ENCODE measurements at places on chromosomes 6 and 20.

DNA sequence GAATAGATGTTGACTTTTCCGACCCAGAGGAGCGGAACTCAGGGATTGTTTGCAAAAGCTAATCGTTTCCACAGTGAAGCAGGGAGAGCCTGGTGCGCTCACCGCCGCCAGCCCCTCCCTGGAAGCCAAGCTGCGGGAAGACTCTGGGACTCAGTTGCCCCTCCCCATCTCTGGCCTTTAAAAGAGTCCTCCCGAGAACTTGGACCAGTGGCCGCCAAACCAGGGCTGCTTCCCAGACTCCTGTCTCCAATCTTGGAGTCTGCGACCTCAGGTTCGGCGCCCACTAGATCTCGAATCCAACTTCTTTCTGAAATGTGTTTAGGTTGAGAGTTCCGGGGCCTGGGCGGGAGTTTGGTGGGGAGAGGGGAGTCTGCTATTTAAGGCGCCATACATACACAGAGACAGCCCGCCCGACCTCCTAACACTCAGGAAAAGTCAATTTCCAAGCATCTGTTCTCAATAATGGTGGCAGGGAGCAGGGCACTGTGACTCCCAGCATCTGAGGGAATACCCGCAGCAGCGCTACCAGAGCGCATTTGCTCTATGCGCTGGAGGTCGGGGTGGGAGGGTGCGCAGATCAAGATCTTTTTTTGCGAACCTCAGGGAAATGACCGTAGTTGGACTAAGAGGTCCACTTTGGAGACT lies 800 bp upstream of the GRIK2 start:
- DNase-seq, result no peak

DNA sequence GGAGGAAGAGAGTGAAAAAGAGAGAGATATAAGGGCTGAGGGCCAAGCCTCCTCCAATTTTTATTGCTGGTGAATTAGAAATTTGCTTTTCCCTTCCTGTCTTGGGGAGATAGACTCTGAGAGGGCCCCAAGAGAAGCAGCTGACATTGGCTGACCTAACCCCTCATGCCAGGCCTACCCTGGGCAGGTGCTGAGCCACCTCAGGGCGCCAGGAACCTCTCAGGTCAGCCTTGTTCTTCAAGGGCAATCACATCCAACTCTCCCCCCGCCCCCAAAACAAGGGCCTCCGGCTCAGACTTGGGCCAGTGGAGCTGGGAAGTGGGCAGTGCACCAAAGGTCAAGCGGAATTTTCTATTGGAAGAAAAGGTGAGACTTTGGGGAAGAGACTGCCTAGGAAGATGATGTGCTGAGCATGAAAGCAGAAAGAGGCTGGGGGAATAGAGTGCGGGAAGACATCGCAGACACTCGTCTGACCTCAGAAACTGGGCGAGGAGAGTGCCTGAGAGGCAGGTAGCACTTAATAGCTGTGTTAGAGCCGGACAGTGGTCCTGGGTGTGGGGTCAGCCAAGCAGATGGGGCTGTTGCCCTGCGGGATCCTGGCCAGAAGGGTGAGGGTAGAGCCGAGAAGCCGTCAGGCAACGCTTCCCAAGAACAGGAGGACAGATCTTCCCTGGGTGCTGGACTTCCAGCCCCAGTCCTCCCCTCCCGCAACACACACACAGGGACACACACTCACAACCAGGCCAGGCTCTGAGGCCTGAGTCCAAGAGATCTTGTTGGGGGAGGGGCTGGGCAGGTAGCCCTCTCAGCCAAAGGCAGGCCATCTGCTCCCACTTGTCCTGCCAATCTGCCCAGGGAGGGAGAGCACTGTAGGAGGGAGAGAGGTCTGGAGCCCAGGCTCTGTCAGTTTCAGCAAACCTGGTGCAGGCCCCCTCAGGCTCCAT lies 3.7 kb upstream of the FASTKD5 start:
- no peak for DNase-seq

DNA sequence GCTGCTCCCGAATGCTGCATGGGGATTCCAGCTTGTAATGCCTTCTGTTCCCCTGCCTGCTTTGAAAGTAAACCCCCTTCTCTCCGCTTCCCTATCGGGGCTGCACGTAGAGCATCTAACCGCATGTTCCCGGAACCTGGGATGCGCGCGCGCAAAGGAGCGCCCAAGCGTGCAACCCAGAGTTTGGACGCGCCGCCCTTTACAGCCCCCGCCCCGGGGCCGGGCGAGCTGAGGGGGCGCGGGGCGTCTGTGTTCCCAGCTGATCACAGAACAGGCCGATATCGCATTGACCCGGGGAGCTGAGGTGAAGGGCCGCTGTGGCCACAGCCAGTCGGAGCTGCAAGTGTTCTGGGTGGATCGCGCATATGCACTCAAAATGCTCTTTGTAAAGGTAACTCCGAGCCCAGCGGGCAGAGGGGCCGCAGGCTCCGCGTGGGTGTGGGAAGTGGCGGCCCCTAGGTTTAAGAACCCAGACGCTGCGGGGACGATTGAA lies 1.4 kb downstream of the LAMP5 start:
- DNase-seq, result no peak

DNA sequence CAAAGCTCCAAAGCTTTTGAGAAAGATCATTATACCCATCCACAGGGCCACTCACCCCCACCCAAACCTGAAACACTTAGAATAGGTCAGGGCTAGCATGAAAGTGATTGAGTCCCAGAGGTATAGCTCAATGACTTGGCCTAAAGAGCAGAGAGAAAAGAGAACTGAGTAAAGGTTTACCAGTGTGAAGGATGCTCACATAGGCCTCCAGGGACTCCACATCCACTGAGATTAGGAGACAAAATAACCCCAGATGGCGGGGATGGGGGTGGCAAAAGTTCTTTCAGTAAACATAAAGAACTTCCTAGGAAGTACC lies 12.2 kb downstream of the SAYSD1 start:
- no peak for DNase-seq

- no peak for DNase-seq
Observed at GRCh38 chr6:44411141-44411540, 23.6 kb downstream of the CDC5L start.
